ENCODE measurements at places on chromosomes 3 and 15.

DNA sequence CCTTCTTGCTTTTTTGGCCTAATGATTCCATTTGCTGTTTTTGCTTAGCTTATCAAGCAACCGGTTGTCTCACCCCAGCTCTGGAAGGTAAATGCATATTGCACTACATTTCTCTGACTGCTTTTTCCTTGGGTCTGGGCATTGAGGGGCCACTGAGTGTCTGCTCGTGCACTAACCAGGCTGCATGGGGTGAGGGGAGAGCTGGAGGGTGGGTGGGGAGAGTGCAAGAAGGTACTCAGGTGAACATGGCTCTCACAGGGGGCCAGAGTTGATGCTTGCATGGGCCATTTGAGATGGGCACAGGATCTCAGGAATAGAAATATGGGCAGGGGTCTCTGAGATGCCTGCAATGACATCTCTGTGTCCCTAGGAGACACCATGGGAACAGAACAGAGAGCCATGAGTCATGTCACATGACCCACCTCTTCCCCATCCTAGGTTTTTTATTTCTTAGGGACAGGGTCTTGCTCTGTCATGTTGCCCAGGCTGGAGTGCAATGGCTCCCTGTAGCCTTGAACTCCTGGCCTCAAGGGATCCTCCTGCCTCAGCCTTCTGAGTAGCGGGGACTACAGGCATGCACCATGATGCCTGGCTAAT, 6.2 kb downstream of the ALPK3 start:
- DNase-seq: no peak

GRCh38 chr3:1613962-1614361, 484.7 kb upstream of the CNTN4 start:
- DNase-seq: no peak

DNA sequence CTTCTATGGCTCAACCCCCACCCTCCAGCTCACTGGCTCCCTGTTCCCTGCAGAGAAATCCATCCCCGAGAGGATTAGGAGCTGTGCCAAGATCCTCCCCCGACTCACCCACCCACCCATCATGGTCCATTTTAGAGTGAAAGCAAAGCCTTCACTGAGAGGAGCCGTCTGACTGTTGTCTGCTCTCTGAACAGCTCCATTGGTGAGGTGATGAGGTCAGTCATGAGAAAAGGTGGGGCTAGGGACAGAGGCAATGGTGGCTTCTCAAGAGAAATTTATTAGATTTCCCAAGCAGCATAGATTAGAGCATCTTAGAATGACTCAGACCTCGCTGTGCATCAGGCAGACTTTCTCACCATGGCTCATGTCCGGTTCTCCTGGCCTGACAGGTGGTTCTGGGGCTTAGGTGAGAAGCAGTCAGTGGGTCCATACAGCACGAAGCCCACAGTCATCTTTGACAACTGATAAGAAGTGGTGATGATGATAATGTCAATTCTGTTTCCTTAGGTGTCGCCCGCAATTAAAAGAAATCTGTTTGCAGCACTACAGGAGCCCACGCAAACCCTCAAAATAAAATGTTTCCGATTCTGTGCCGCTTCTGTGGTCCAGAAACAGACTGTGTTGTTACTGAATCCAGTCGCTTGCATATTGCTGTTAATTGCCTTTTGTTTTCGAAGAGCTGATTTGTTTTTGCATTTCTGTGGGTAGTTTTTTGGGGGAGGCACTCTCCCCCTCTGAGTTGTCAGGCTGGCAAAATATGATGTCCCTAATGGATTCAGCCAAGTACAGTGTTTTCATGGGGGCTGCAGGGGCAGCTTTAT, 24.8 kb upstream of the RHO start:
- no peak for DNase-seq

DNA sequence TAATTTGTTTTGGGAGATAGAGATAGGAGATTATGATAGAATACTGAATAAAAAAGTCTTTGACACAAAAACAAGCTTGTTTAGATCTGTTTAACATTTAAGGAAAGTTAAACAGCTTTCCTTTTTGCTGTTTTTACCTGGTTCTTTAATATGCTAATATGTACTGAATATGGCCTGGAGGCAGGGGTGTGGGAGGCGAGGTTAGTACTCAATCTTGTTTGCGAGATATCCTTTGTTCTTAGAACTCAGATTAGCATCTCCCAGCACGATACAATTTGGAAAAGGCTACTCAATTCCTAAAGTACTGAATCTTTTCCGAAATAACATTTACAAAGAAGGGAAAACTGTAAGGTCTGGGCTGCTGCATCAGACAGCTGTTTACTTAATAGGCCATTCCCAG, 40.8 kb upstream of the ST3GAL6 start:
- no peak for DNase-seq

GRCh38 chr15:34336991-34337556, 507 bp downstream of the SLC12A6 start:
- DNase-seq: no peak

DNA sequence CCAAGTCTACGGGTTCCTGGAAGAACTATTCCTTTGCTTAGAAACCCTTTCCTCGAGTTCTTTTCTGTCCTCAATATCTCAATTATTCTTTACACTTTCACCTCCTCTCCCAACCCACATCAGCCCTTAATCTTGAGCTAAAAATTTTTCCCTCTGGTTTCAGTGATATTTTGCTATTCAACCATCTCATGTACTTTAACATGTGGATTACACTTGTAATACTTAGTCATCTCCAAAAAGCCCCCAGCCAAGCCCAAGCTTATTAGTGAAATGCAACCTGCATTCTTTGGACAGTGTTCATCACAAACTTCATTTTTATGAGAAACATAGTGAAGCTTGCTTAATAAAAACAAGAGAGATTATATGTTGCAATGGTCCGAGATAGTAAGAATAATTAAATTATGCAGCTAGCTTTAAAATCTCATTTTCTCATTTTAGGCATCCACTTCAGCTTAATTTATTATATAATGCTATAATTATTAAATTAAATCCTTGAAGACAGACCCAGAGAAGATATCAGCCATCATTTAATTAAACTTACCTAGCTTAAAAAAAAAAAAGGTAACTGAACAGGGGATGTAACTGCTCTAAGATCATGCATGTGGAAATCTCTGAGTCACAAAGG, 534.5 kb upstream of the TBL1XR1 start:
- DNase-seq: no peak

DNA sequence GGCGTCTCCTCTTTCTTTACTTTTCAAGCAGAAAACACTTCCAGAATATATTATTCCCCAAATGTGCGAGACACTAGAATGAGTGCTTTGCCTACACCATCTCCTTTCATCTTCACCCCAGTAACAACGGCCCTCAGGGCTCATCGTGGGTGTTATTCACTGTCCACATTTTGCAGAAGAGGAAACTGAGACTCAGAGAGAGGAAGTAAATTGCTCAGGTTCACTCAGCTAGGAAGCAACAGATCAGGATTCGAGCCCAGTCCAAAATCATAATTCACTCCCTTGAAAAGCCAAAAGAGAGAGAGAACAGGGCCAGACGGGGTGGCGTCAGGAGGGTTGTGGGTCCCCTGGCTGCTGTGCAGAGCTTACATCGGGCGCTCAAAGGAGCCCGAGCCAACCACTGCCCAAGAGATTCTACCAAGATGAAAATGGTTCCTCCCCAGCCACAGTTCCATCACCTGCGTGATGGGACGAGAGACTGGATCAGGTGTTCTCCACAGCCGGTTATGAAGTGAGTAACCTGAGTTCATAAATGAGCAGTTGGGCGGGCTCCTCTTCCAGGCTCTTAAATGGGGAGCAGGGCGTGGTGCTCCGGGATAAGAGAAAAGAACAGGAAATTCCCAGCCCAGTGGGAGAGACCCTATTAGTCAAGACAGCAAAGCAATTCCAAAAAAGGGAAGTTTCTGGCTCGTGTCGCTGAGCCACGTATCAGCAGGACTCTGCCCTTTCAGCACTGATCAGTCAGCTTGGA, 48.6 kb upstream of the FLNB start:
- no peak for DNase-seq
